HTR-8/SVneo (cell line): ENCODE measurements at places on chromosomes 6 and 20.

DNA sequence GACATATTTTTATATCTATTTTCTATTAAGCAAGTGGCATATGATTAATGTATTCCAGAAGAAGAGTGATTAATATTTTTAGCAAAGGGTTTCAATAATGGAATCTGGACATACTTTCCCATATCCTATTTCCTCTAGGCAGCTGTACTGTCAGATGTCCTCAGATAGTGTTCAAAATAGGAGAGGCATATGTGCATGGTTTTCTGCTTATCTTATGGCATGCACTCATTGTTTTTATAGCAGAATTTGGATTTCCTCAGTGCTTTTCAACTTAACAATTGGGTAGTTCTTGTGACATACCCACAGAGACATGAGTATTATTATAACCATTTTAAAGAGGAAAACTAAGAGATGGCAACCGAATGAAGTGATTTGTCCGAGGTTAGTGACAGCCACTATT lies 12.6 kb upstream of the SLC17A5 start:
- no peak for DNase-seq

DNA sequence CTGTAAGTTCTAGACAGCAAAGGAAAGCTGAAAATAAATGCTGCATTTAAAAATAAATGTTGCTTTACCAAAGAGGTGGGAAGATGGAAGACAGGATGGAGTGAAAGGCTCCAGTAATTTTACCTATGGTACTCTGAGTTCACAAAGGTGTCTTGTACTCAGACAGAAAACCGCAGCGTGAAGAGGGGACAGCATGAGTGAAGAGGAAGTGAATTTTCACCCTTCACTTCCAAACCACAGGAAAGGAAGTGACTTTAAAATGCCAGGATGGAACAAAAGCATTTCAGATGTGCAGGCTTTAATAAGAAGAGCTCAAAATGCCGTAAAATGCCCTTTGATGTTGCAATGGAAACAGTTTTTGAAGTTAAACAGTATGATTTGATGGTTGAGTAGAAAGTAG lies 91.2 kb upstream of the TINAG start:
- DNase-seq, result no peak

- DNase-seq, result no peak
These were observed 131.3 kb downstream of the HACE1 start for GRCh38 chr6:104728448-104728847.

- DNase-seq, result no peak
These were observed 12.7 kb upstream of the GMDS start for GRCh38 chr6:2258112-2258511.

GRCh38 chr20:56606174-56606945 lies 22.7 kb upstream of the TFAP2C start:
- DNase-seq, result no peak

DNA sequence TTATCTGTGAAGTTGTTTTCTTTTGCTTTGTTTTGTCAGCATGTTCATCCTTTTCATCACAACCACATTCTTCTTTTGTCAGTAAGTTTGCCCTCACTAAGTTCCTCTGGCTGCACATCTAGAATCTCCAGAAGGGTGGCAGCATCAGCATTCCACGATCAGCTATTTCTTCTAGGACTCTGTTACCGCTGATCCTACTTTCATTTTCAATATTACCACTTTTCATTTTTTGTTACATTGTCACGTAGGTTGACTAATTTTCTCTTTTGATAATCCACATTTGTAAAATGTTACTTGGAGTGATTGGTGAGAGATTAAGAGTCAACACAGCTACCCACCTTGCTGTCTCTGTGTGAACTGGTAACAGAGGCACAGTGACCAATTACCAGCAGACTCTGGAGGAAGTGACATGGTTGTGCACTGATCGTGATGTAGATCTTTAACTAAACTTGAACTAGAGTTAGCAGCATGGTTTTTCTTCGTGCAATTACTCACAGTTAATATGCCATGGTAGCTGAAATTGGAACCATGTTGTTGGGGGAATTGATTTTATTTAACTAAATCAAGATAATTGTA lies 307.9 kb upstream of the SLC35B3 start:
- DNase-seq, result peak; percentile 22

DNA sequence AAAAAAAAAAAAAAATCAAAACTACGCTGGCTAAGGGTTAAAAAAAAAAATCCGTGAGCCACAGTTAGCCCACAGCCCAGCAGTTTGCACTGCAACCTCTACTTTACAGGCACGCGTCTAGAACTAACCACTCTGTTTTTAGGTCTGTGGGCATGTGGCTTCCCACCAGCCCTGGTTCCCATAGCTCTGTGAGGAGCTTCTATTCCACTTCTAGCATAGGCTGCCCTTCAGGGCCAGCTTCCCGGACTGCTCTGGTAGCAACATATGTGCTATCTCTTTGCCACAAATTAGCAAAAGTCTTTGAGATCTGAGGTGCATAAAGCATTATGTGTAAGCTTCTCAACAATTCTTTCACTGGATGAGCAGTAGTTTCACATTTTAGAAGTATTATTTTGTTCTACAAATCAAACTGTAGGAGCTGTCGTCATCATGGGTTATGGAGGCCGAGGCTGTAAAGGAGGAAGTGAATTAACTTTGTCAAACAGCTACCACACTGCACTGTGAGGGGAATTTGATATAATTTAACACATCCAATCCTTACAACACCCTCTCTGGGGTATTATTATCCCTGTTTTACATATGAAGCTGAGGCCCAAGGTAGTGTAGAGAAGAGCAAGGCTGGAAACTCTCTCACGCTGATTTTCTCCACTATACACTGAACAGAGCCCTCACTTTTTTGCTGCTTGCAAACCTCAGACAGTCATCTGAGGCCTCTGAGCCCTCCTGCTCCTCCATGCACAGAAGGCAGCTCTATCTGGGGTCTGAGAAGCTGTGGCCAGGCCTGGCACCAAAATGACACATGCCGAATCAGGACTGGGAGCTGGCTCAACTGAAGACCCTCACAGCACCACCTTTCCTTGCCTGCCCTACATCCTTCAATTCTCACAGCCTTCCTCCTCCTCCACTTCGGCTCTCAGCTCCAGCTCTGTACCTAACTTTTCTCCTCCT lies 35.4 kb downstream of the MAN1A1 start:
- DNase-seq, result no peak

- DNase-seq, result no peak
These were observed 124.7 kb upstream of the MARCKS start for GRCh38 chr6:113732384-113732966.

DNA sequence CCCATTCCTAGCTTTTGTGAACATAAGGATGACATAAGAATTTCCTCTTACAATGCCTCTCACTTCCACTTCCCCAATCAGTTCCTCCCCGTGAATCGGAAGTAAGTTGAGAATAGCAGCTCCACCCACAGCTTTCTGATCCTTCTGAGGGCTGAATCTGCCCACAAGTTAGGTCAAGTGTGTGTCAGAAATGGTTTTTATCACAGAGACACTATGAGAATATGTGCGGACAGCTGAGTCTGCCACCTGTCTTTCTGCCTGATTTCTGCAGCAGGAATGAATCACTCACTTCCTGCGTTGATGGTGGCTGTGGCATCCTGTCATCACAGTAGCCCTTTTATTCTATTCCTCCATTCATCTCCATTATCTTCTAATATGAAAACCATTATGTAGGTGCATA lies 70.2 kb downstream of the RIN2 start:
- peak; percentile 65 for DNase-seq

- DNase-seq, result no peak
These were observed 4.6 kb downstream of the EGFL8 start for GRCh38 chr6:32168807-32169591.

- DNase-seq, result no peak
These were observed 38.7 kb downstream of the DOK5 start for GRCh38 chr20:54514028-54514607.

DNA sequence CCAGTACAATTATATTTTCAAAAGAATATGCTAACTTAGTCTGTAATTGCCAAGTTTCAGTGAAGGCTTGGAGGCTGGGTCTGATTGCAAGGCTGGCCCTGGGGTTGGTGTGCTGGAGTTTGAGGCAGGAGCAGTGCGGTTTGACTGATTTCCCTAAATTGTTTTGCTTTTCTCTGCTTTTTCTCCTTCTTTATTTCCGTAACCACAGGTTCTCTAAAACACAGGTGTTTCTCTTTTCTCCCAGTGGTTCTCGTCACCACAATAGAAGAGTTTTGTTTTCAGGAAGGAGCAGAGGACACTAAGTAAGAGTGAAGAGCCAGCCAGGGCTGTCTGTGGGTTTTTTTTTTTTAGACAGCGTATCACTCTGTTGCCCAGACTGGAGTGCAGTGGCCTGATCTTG lies 8.2 kb upstream of the SNX9 start:
- DNase-seq, result no peak

GRCh38 chr6:98274691-98275090 lies 559.7 kb upstream of the POU3F2 start:
- no peak for DNase-seq

- peak; percentile 42 for DNase-seq
These were observed 9.3 kb downstream of the TRAPPC3L start for GRCh38 chr6:116536216-116536621.

- DNase-seq, result no peak
These were observed 5.6 kb downstream of the SOX4 start for GRCh38 chr6:21599051-21599696.
